ENCODE measurements at places on chromosomes 11 and 22.

- DNase-seq, result no peak
Measured at GRCh38 chr11:46981436-46981835, 44.9 kb downstream of the CSTPP1 start.

DNA sequence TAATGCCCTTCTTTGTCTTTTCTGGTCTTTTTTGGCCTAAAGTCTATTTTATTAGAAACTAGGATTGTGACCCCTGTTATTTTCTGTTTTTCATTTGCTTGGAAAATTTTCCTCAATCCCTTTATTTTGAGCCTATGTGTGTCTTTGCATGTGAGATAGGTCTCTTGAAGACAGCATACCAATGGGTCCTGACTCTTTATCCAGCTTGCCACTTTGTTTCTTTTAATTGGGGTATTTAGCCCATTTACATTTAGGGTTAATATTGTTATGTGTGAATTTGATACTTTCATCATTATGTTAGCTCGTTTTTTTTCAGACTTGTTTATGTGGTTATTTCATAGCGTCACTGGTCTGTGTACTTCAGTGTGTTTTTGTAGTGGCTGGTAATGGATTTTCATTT, 682.6 kb downstream of the JRKL start:
- no peak for DNase-seq

DNA sequence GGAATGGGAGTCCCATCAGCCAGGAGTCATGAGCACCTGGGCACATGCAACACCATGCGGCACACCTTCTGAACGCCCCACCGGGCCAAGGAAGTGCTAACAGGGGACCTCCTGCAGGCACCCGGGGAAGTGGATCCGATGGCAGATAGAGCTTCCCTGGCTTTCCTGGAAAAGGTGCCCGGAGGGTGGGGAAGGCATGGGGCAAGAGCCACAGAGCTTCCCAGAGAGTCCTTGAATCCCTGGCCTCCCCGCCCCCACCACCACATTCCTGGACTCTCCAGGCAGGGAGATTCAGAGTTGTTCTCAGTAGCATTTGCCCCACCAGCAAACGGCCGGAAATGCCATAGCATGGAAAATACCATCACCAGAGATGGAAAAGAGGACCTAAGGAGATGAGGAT, 8.3 kb downstream of the TRIM29 start:
- no peak for DNase-seq

- no peak for DNase-seq
Measured at GRCh38 chr11:118227865-118228785, 3.3 kb upstream of the JAML start.

DNA sequence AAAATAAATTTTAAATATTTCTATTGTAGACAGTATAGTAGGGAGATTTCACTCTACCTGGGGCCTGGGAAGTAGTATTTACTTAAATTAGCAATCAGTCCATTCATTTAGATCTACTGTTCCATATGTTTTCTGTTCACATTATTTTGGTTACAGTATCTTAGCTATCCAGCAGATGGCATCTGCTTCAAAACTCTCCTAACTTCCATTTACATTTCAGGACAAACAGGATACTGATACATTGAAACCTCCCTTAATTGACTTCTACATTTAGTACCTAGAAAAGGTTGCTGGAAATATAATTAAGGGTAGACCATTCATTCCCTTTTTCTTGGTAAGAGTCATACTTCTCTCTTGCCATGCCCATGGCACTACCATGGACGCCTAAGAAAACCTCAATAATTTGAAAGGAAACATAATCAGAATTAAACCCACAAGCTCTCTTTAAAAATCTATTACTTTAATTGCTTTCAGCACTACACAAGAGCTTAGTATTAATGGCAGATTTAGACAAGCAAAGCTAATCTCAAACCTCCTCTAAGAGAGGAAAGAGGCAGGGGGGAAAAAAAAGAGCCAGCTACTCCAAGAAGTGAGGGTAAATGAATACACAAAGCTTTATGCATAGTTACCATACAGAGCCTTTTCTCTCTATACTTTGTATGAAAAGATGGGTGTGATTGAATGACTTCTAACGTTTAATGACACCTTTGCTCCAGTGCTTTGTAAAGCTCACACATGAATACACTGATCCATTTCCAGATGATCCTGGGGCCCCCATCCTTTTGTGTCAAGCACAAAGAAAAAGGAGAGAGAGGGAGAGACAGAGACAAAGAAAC, 131.2 kb upstream of the MTMR2 start:
- DNase-seq, result peak; percentile 37

GRCh38 chr11:104134745-104135144, 29.2 kb downstream of the PDGFD start:
- no peak for DNase-seq

DNA sequence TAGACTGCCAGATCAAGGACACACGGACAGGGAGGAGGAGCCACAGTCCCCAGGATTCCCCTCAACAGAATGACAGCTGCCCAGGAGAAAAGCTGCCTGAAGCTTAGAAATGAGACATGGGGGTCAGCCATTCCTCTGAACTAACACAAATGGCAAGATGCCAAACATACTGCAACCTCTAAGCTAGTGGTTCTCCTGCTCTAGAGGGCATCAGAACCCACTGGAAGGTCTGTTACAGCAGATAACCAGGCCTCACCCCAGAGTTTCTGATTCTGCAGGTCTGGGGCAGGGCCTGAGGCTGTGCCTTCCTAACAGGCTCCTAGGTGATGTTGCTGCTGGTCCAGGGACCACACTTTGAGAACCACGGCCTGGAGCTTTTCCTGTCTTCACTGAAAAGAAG, 28.6 kb upstream of the BID start:
- no peak for DNase-seq

All from NCI-H1092 treated with DMSO at 0.1 percent for 48 hours (cell line).